Neuronal stem cell (in vitro differentiated cells): ENCODE measurements at places on chromosomes 11 and 22.
A peak's percentile ranks its signal among the peaks of the same experiment; 100 is the strongest.

DNA sequence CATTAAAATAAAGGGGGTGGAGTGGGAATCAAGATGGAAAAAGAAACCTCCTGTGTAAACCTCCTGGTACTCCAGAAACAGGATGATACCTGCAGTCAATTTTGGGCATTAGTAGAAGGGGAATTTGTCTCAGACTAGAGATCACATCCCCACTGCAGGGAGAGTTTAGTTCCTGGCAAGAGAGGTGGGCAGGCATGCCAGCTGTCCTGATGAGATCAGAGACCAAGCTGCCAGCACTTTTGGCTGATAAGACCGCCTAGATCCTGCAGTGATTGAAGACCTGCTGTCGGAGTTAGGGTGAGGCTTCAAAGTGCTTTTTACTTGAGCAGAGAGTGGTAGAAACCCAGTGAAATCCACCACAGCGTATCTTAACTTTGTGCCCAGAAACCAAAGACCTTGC is 29.7 kb upstream of the NELL1 start:
- no peak for DNase-seq
- no peak overlapping the region for H3K4me3 ChIP-seq
- no peak overlapping the region for H3K27ac ChIP-seq
- no peaks in the 10 kb centered on the region for H3K4me1 ChIP-seq

DNA sequence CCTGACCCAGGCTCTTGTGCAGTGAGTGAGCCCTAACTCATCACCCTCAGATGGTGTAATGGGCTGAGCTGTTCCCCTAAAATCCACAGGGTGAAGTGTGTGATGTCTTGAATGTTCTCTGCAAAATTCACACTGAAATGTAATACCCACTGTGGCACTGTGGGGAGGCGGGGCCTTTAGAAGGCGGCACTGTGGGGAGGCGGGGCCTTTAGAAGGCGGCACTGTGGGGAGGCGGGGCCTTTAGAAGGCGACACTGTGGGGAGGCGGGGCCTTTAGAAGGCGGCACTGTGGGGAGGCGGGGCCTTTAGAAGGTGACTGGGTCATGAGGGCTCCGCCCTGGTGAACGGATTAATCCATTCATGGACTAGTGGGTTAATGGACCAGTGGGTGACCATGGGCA is 33.0 kb downstream of the CHID1 start:
- peak overlapping the region; percentile 27 for H3K4me3 ChIP-seq
- no peak for DNase-seq
- no peaks in the 10 kb centered on the region for H3K4me1 ChIP-seq
- H3K36me3 ChIP-seq: peaks cover 54% of the 10 kb centered on the region
- H3K27ac ChIP-seq: no peak overlapping the region
- no peaks in the 10 kb centered on the region for H3K27me3 ChIP-seq

GRCh38 chr11:19347911-19348310 is 107.2 kb upstream of the E2F8 start:
- H3K4me3 ChIP-seq: no peak overlapping the region
- no peaks in the 10 kb centered on the region for H3K27me3 ChIP-seq
- no peak for DNase-seq
- peaks cover 38% of the 10 kb centered on the region for H3K4me1 ChIP-seq
- H3K36me3 ChIP-seq: peaks cover 15% of the 10 kb centered on the region
- no peak overlapping the region for H3K27ac ChIP-seq

DNA sequence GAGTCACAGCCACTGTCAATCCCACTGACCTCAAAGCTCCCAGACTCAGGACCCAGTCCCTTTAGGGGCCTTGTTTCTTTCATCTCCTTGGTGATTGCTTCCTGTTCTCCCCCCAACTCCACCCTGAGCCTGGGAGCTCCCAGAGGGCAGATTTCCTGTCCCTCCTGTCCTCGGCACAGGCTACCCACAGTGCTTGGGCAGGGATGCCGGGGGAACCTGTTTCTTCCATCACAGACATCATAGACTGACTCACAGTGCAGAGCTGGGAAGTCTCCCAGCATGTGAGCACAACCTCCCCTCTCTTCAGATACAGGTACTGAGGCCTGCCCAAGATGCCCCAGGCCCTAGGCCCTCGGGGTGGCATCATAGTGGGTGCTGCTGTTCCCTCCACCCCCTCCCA is 16.6 kb downstream of the TRIM29 start:
- H3K36me3 ChIP-seq: no peaks in the 10 kb centered on the region
- H3K27ac ChIP-seq: no peak overlapping the region
- H3K4me3 ChIP-seq: peak overlapping the region; percentile 16
- DNase-seq: no peak
- peaks cover 4% of the 10 kb centered on the region for H3K4me1 ChIP-seq
- no peaks in the 10 kb centered on the region for H3K27me3 ChIP-seq

GRCh38 chr11:106092446-106092845 is 15.0 kb downstream of the AASDHPPT start:
- H3K27ac ChIP-seq: no peak overlapping the region
- no peak for DNase-seq
- H3K27me3 ChIP-seq: no peaks in the 10 kb centered on the region
- H3K36me3 ChIP-seq: peaks cover 99% of the 10 kb centered on the region
- H3K4me3 ChIP-seq: no peak overlapping the region

DNA sequence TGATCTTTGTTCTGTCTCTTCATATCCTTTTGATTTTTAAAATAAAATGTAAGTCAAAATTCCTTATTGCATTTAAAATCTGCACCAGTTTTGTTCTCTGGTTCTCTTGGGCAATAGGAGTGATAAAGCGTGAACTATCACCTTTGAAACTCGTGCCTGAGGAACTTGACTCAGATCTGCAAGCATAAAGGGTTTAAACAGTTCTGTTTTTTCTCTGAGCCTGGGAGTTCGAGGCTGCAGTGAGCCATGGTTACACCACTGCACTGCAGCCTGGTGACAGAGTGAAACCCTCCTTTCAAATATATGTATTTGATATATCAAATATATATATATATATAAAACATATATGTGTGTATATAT is 38.9 kb upstream of the CLMP start:
- DNase-seq: no peak
- no peak overlapping the region for H3K4me3 ChIP-seq
- no peaks in the 10 kb centered on the region for H3K36me3 ChIP-seq
- H3K27me3 ChIP-seq: no peaks in the 10 kb centered on the region
- peaks cover 10% of the 10 kb centered on the region for H3K4me1 ChIP-seq
- no peak overlapping the region for H3K27ac ChIP-seq

- no peak for DNase-seq
- H3K4me3 ChIP-seq: no peak overlapping the region
Observed at GRCh38 chr22:48431014-48431413, 1396.7 kb downstream of the BRD1 start.

DNA sequence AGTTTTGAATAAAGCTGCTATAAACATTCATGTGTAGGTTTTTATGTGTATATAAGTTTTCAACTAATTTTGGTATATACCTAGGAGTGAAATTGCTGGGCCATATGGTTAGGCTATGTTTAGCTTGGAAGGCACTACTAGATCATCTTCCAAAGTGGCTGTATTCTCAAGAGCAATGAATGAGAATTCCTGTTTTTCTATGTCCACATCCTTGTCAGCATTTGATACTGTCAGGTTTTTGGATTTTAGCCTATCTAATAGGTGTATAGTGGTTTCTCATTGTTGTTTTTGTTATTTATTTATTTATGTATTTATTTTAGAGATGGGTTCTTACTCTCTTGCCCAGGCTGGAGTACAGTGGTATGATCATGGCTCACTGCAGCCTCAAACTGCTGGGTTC is 26.3 kb upstream of the CLTCL1 start:
- H3K4me3 ChIP-seq: no peak overlapping the region
- DNase-seq: no peak
- H3K27ac ChIP-seq: no peak overlapping the region
- no peaks in the 10 kb centered on the region for H3K27me3 ChIP-seq
- no peaks in the 10 kb centered on the region for H3K36me3 ChIP-seq

- H3K4me3 ChIP-seq: no peak overlapping the region
- H3K4me1 ChIP-seq: no peaks in the 10 kb centered on the region
- H3K36me3 ChIP-seq: peaks cover 39% of the 10 kb centered on the region
- H3K27ac ChIP-seq: no peak overlapping the region
Observed at GRCh38 chr11:2975594-2975993, 16.5 kb downstream of the NAP1L4 start.

DNA sequence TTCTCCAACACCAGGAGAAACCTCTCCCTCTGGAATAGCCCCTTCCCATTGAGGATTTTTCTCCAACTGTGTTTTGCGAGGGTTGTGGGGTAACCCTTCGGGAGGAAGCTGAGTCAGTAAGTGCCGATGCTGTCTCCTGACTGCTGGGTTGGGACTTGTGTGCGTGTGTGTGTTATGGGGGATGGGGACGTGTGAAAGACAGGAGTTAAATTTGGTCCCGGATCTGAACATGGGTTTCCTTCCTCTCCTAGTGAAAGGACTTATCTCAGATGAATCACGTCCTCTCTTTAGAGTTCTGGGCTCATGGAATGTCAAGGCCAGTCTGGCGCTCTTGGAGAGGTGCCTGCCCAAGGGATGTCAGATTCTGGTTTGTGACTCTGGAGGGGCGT is 33.3 kb downstream of the KIAA1671 start:
- peaks cover 3% of the 10 kb centered on the region for H3K4me1 ChIP-seq
- no peaks in the 10 kb centered on the region for H3K27me3 ChIP-seq
- H3K36me3 ChIP-seq: no peaks in the 10 kb centered on the region
- DNase-seq: no peak
- no peak overlapping the region for H3K4me3 ChIP-seq

GRCh38 chr11:123672568-123672967 is 18.1 kb upstream of the SCN3B start:
- no peak overlapping the region for H3K27ac ChIP-seq
- H3K36me3 ChIP-seq: no peaks in the 10 kb centered on the region
- no peaks in the 10 kb centered on the region for H3K4me1 ChIP-seq
- no peak for DNase-seq
- H3K4me3 ChIP-seq: no peak overlapping the region
- no peaks in the 10 kb centered on the region for H3K27me3 ChIP-seq

- no peaks in the 10 kb centered on the region for H3K4me1 ChIP-seq
- no peak overlapping the region for H3K4me3 ChIP-seq
- no peaks in the 10 kb centered on the region for H3K27me3 ChIP-seq
- no peak for DNase-seq
- H3K36me3 ChIP-seq: no peaks in the 10 kb centered on the region
Observed at GRCh38 chr22:23578306-23578705, 1.8 kb downstream of the IGLL1 start.

- H3K4me3 ChIP-seq: no peak overlapping the region
- H3K36me3 ChIP-seq: no peaks in the 10 kb centered on the region
- DNase-seq: no peak
- no peaks in the 10 kb centered on the region for H3K27me3 ChIP-seq
- peak overlapping the region; percentile 46 for H3K27ac ChIP-seq
- H3K4me1 ChIP-seq: peaks cover 6% of the 10 kb centered on the region
Observed at GRCh38 chr11:86719781-86720463, 47.5 kb upstream of the ME3 start.

DNA sequence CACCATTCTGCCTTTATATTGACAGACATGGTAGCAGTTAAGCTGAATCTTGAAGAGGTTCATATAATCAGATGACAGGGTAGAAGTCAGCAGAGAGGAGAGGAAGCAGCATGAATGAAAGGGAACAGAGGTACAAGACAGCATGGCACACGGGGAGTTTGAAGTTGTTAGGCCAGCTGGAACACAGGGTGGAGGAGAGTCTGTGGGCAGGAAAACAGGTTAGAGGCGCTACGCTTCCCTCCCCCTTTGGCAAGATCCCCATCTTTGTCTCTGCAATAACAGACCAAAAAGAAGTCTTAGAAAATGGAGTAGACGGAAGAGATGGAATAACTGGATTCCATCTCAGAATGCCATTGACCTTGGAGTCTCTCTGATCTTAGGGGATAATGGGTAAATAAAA is 20.0 kb upstream of the NDUFC2 start:
- peaks cover 87% of the 10 kb centered on the region for H3K36me3 ChIP-seq
- H3K4me1 ChIP-seq: no peaks in the 10 kb centered on the region
- no peaks in the 10 kb centered on the region for H3K27me3 ChIP-seq
- no peak for DNase-seq
- H3K4me3 ChIP-seq: no peak overlapping the region

DNA sequence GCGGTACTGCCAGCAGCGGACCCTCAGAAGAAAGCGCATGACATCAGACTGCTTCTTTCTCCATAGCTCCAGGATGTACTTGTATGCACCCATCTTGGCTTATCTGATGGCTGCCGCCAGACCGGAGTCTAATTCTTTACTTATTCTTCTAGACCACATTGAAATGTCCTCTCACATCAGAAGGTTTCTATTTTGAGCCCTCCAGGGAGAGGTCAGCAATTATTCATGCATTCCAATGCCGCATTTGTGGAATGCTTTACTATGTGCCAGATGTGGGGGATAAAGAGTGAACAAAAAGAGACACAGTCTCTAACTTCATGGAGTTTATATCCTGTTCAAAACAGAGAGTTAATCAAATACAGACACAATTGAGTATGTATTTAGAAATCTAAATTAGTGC is 230.1 kb downstream of the MIAT start:
- H3K4me1 ChIP-seq: peaks cover 10% of the 10 kb centered on the region
- no peak for DNase-seq
- no peak overlapping the region for H3K27ac ChIP-seq
- no peak overlapping the region for H3K4me3 ChIP-seq
- H3K27me3 ChIP-seq: no peaks in the 10 kb centered on the region

DNA sequence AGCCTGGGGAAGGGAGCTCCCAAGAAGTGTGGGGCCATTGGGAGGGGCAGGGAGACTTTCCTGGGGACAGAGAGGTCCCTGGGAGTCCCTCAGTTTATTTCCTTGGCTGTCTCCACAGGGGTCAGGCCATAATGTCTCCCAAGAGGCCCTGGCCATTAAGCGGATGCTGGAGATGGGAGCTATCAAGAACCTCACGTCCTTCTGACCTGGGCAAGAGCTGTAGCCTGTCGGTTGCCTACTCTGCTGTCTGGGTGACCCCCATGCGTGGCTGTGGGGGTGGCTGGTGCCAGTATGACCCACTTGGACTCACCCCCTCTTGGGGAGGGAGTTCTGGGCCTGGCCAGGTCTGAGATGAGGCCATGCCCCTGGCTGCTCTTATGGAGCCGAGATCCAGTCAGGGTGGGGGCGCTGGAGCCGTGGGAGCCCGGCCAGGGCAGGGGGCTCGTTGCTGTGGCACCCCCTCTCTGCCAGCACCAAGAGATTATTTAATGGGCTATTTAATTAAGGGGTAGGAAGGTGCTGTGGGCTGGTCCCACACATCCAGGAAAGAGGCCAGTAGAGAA is 58.4 kb downstream of the ST3GAL4 start:
- no peak overlapping the region for H3K27ac ChIP-seq
- DNase-seq: no peak
- peaks cover 24% of the 10 kb centered on the region for H3K36me3 ChIP-seq
- no peaks in the 10 kb centered on the region for H3K27me3 ChIP-seq
- H3K4me3 ChIP-seq: no peak overlapping the region
- peaks cover 2% of the 10 kb centered on the region for H3K4me1 ChIP-seq

- H3K27ac ChIP-seq: no peak overlapping the region
- H3K4me3 ChIP-seq: no peak overlapping the region
- no peaks in the 10 kb centered on the region for H3K4me1 ChIP-seq
- H3K27me3 ChIP-seq: no peaks in the 10 kb centered on the region
Observed at GRCh38 chr22:41598081-41598480, 8.4 kb upstream of the PMM1 start.
